ENCODE measurements at places on chromosomes 6 and 20.

GRCh38 chr6:4637691-4638433 is 138.3 kb upstream of the CDYL start:
- DNase-seq: peak; percentile 5

DNA sequence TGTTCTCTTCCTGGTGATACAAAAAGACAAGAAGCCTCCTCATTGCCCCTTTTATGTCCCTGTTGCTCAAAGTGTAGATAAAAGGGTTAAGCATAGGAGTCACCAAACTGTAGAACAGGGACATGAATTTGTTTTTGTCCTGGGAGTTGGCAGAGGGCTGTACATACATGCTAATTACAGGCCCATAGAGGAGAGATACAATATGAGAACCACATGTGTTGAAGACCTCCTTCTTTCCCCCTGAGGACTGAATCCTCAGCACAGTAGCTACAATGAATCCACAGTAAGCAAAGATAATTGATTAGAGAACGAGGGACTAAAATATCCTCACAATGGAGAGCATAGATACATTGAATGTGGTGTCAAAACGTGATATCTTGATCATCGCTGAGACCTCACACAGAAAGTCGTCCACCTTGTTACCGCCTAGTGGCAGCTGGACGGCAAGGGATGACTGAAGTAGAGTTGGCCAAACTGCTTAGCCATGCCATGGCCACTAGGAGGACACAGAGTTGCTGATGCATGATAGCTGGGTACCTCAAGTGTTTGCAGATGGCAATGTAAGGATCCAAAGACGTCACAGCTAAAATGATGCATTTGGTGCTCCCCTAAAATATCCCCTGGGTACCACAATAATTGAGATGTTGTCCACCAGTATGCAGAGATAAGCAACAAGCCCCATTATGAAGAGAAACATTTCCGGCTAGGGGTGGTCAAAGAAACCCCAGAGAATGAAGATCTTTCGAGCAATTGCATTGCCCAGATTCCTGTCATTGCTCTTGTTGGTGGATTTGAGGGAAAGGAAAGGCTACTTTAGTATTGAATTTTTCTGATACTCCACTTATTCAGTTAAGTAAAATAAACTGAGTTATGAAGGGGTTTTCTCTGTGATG is 15.0 kb downstream of the OR2B3 start:
- no peak for DNase-seq

- DNase-seq: no peak
These were observed 20.1 kb downstream of the PLCB1 start for GRCh38 chr20:8152183-8152582.

GRCh38 chr6:30319146-30319835 is 7.4 kb upstream of the TRIM39 start:
- DNase-seq: no peak

GRCh38 chr20:22428051-22428450 is 156.3 kb downstream of the FOXA2 start:
- no peak for DNase-seq

DNA sequence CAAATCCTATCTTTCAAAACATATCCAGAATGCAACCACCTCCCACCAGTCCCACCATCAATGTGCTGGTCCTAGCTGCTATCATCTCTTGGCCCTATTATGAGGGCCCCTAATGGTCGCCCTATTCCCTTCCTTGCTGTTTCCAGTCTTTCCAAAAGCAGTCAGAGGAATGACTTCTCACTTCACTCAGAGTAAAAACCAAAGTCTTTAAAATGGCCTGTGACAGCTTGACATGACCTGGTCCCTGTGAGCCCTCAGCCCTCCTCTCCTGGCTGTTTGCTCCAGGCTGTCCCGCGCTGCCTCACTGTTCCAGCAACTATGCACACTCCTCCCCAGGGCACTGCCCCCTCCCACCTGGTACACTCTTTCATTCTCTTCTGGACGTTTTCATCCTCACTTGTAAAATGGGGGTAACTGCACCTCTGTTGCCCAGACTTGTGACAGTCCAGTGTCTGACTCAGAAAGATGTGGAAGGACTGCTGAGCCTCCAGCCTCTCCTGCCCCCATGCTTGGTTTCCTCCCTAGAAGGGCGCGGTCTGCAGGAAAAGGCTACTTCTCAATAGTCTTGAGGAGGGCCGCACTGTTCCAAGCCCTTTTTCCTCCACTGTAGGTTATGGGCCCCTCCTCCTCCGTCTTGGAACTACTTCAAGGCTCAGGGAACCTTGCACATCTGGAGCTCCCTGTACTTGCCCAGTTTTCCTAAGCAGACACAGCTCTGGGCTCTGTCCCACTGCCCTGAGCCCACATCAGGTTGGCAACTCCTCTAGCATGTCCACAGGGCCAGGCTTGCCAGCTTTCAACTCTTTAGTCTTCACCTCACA is 64.7 kb downstream of the MYH7B start:
- no peak for DNase-seq

DNA sequence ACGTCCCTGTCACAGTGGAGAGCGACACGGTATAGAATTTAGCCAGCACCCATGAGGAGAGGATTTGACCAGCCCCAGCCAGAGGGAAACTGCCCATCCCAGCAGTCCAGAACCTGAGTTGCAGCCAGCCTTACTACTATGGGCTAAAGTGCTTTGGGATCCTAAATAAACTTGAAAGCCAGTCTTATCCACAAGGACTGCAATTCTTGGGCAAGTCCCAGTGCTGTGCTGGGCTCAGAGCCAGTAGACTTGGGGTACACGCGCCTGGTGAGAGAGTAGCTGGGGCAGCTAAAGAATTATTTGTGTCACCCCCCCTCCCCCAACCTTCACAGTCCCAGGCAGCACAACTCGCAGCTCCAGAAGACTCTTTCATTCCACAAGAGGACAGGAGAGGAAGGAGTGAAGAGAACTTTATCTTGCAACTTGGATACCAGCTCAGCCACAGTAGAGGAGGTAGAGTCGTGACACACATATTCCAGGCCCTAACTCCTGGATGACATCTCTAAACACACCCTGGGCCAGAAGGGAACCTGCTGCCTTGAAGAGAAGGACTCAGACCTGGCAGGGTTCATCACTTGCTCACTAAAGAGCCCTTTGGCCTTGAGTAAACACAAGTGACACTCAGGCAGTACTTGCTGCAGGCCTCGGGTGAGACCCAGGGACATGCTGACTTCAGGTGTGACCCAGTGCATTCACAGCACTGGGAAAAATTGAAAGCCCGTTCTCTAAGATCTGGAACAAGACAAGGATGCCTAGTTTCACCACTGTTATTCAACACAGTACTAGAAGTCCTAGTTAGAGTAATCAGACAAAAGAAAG is 100.3 kb downstream of the REV3L start:
- no peak for DNase-seq

GRCh38 chr6:154125421-154125820 is 86.4 kb downstream of the OPRM1 start:
- no peak for DNase-seq

GRCh38 chr6:116314878-116315277 is 35.1 kb upstream of the TSPYL1 start:
- no peak for DNase-seq

- DNase-seq: no peak
These were observed 88.1 kb upstream of the STMND1 start for GRCh38 chr6:17013701-17014100.

- DNase-seq: no peak
These were observed 90.1 kb downstream of the ZNF217 start for GRCh38 chr20:53503517-53503919.

GRCh38 chr6:35058358-35058675 is 82.8 kb downstream of the TCP11 start:
- DNase-seq: no peak

- DNase-seq: no peak
These were observed 35.1 kb upstream of the RFPL4B start for GRCh38 chr6:112311950-112312547.

DNA sequence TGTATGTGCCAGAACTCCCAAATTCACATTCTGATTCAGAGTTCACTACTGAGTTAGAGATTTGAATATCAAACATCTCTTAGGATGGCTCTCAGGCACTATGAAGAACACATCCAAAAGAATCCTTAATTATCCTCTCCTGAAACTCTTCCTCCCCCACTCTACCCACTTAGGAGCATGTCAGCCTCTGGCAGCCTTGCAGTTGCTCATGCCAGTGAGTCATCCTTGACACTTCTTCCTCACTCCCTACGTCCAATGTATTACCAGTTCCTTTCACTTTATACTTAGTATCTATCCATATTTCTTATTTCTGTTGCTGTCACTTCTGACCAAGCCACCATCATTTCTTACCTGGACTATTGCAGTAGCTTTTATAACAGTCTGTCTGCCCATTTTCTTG is 192.0 kb upstream of the IMPG1 start:
- no peak for DNase-seq
